ENCODE measurements at places on chromosomes 3 and 15. TPM values are rescaled to one million over a fixed set of nuclear protein-coding genes. Genes with fewer than 3 reads are reported as not detected.

- H3K4me1 ChIP-seq: peaks cover 36% of the 10 kb centered on the region
- H3K27ac ChIP-seq: no peak overlapping the region
- H3K27me3 ChIP-seq: peaks cover 15% of the 10 kb centered on the region
- H3K4me3 ChIP-seq: no peak overlapping the region
- H3K36me3 ChIP-seq: peaks cover 3% of the 10 kb centered on the region
- no peak for DNase-seq
Observed at GRCh38 chr3:42807929-42808328, 1.3 kb upstream of the ACKR2 start.

DNA sequence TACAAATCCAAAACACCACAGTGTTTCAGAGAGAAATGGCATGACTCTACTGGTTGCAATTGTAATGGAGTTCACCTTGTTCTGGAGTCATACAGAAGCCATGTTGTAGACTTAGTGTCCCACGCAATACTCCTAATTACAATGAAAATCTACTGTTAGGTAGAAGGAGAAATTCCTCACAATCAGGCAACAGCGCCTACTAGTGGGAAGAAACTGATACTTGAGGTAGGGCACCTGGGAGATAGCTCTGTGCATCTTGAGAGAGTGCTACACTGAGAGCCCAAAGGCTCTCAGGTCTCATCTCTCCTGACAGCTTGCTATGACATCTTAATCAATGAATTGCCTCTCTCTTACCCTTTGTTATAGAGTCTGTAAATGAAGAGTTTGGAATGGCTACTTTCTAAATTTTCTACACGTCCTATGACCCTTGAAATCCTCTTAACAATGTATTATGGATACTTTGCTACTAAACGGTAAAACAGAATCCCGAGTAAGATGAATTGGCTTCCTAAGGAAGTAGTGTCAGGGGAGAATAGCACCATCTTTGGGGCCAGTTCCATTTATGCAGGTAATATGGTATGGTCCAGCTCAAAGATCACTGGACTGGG, 422.7 kb upstream of the TPRG1 start:
- no peak overlapping the region for H3K4me3 ChIP-seq
- DNase-seq: no peak
- peaks cover 5% of the 10 kb centered on the region for H3K36me3 ChIP-seq
- peaks cover 17% of the 10 kb centered on the region for H3K4me1 ChIP-seq
- no peaks in the 10 kb centered on the region for H3K27me3 ChIP-seq

GRCh38 chr3:196323691-196324090, 5.7 kb upstream of the DYNLT2B start:
- H3K36me3 ChIP-seq: no peaks in the 10 kb centered on the region
- H3K27me3 ChIP-seq: no peaks in the 10 kb centered on the region

- H3K27ac ChIP-seq: peak overlapping the region; percentile 47
- H3K4me1 ChIP-seq: peaks cover 23% of the 10 kb centered on the region
- no peaks in the 10 kb centered on the region for H3K27me3 ChIP-seq
- no peak for DNase-seq
- H3K4me3 ChIP-seq: no peak overlapping the region
- peaks cover 5% of the 10 kb centered on the region for H3K36me3 ChIP-seq
Observed at GRCh38 chr15:22949074-22949547, 31.1 kb downstream of the CYFIP1 start.

GRCh38 chr3:8651418-8652323, 7.1 kb upstream of the SSUH2 start:
- H3K4me1 ChIP-seq: peaks cover 7% of the 10 kb centered on the region
- H3K4me3 ChIP-seq: no peak overlapping the region
- peaks cover 12% of the 10 kb centered on the region for H3K27me3 ChIP-seq

- H3K27me3 ChIP-seq: peaks cover 3% of the 10 kb centered on the region
- peaks cover 66% of the 10 kb centered on the region for H3K4me1 ChIP-seq
Observed at GRCh38 chr15:40335938-40336743, 4.6 kb downstream of the CCDC9B start.

- peaks cover 10% of the 10 kb centered on the region for H3K4me1 ChIP-seq
- no peaks in the 10 kb centered on the region for H3K36me3 ChIP-seq
- no peak overlapping the region for H3K4me3 ChIP-seq
- H3K27me3 ChIP-seq: no peaks in the 10 kb centered on the region
- no peak overlapping the region for H3K27ac ChIP-seq
- DNase-seq: no peak
Observed at GRCh38 chr3:138011722-138012121, 1.8 kb downstream of the CLDN18 start.

DNA sequence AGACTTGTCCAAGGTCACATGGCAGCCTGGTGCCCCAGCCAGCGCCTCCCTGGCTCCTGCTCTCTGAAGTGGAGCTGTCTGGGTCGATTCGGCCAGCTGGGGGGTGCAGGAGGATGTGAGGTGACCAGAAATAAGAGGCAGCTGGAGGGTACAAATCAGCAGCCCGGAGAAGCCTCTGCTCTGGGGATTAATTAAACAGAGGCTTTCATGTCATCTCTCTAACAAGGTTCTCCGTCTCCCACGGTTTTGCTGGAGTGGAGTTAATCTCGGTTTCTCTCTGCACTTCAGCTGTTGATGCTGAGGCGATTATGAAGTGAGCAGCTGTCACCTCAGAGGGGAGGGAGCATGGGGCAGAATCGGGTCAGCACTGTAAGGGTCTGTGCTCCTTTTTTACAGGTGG, 236.8 kb downstream of the TLE3 start:
- H3K27ac ChIP-seq: no peak overlapping the region
- H3K4me1 ChIP-seq: peaks cover 26% of the 10 kb centered on the region
- H3K4me3 ChIP-seq: no peak overlapping the region
- no peaks in the 10 kb centered on the region for H3K36me3 ChIP-seq
- H3K27me3 ChIP-seq: peaks cover 7% of the 10 kb centered on the region
- DNase-seq: no peak

DNA sequence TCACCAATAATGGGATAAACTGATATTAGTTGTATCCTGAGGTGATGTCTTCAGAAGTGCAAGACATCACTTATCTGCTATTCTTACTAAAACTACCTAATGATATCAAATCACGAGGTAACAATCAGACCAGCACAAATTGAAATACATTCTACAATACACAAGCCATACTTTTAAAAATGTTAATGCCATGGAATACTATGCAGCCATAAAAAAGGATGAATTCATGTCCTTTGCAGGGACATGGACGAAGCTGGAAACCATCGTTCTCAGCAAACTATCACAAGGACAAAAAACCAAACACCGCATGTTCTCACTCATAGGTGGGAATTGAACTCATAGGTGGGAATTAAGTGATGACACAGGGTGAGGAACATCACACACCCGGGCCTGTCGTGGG, 129.3 kb downstream of the SST start:
- no peaks in the 10 kb centered on the region for H3K27me3 ChIP-seq
- no peaks in the 10 kb centered on the region for H3K4me1 ChIP-seq
- no peaks in the 10 kb centered on the region for H3K36me3 ChIP-seq
- no peak overlapping the region for H3K27ac ChIP-seq
- DNase-seq: no peak

DNA sequence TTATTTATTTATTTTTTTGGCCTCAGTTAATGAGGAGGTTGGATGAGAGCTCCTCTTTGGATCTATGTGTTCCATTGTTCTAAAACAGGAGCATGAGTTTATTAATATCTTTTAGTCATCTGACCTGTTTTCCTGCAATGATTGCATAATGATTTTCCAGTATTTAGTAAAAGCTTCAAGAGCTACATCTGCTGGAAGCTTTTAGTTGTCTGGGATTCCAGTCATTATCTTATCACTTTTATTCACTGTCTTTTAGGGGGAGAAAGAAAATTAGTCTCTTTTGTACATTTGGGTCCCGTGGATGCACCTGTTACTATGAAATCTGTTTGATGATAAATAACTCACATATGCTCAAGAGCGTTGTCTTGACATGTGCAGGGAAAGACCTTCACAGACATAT, 1270.0 kb downstream of the ROBO1 start:
- no peak for DNase-seq
- no peak overlapping the region for H3K4me3 ChIP-seq
- H3K27me3 ChIP-seq: peaks cover 1% of the 10 kb centered on the region
- no peak overlapping the region for H3K27ac ChIP-seq
- no peaks in the 10 kb centered on the region for H3K36me3 ChIP-seq

- peaks cover 10% of the 10 kb centered on the region for H3K27me3 ChIP-seq
- DNase-seq: no peak
- no peak overlapping the region for H3K4me3 ChIP-seq
- H3K4me1 ChIP-seq: no peaks in the 10 kb centered on the region
Observed at GRCh38 chr3:189121092-189121491, 50.7 kb upstream of the TPRG1 start.

DNA sequence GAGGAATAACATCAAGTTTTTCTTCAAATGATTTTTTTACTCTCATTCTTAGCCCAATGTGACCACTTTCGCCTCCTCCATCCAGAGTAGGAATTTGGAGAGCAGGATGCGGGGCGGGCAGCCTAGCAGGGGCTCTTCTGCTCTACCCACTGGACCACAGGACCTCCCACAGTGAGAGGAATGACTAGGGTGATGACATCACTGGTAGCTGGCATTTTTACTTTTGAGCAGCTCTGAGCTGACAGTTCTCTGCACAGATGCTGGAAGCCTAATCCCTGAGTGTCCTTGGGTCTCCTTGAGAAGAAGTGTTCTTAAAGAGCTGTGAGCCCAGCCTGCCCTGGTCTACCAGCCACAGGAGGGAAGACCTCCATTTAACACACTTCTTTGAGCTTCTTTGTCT, 1.4 kb upstream of the HCN4 start:
- no peak overlapping the region for H3K27ac ChIP-seq
- no peaks in the 10 kb centered on the region for H3K4me1 ChIP-seq
- DNase-seq: no peak

DNA sequence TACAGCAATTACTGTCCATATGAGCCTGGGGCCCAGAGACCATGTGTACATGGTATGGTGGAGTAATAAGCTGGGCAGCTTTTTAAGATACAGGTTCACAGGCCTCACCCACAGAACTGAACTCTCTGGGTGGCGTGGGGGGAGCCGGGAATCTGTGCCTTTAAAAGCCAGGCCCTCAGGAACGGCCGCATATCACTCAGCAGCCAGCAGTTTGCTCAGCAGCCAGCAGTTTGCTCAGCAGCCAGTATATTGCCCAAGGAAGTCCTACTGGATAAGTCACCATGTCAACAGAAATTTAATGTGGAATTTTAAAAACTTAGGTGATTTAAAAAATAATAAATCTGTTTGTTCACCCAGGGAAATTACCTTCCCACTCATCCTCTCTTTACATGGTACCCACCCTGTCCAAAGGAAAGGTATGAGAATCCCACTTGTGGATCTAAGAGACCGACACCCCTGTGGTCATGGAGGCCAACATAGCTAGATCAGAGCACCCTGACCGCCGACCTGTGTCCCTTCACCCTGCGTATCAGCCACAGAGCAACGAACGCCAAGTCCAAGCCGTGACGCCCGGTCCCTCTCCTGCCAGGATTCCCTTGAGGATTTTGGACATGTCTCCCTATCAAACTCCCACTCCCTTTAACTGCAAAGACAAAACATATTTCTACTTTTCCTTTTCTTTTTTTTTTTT, 95.7 kb upstream of the CHRM5 start:
- H3K27ac ChIP-seq: no peak overlapping the region
- no peak for DNase-seq
- no peak overlapping the region for H3K4me3 ChIP-seq
- no peaks in the 10 kb centered on the region for H3K27me3 ChIP-seq
- no peaks in the 10 kb centered on the region for H3K4me1 ChIP-seq

- no peaks in the 10 kb centered on the region for H3K4me1 ChIP-seq
- H3K4me3 ChIP-seq: no peak overlapping the region
Observed at GRCh38 chr3:189212681-189213080, 40.9 kb downstream of the TPRG1 start.

GPR149 gene
- total RNA-seq: not detected

C3orf33 gene
- total RNA-seq: 3.2 TPM

ANKRD34C gene
- total RNA-seq: not detected

P2RY13 gene
- not detected for total RNA-seq

RBM6 gene
- 37.4 TPM for total RNA-seq

GOLGA8M gene
- total RNA-seq: 0.47 TPM

PIF1 gene
- total RNA-seq: 8.9 TPM

GYG1 gene
- total RNA-seq: 74.4 TPM

LRRC31 gene
- not detected for total RNA-seq

Data from HFFc6 (cell line).